ENCODE measurements at places on chromosomes 6 and 20.

DNA sequence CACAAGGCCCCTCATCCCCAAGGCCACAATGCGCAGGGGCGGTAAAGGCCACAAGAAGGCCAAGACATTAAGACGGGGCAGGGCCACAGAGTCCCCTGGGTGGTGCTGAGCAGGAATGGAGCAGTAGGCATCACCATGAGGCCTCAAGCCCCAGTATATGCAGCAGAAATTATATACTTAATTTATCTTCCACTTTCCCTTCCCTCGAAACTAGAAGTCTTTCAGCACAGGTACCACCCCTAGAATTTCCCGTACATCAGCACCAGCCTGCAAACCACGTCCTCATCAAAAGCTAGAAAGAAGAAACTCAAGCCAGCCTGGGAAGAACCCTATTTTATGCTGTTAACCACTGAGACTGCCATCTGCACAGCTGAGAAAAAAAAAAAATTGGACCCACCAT, 89.4 kb downstream of the PLG start:
- no peak for DNase-seq

DNA sequence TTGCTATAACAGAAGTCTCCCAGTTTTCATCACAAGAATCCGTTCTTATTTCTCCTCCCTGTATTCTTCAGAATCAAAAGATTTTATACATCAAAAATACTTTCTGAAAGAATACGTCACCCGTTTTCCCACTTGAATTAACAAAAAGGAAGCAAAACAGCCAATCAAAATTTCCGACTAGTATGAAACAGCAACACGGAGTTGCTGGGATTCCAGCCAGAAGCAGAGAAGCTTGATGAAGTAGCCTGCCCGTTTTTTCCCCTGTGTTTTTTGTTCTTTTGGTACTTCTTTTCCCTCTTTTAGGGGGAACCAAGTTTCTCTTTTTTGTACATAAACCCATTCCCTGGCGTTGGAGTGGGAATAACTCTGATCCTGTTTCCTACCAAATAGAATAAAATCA, 14.6 kb downstream of the TXLNB start:
- no peak for DNase-seq

GRCh38 chr6:148451690-148452089, 109.1 kb downstream of the SASH1 start:
- no peak for DNase-seq

GRCh38 chr6:63643862-63644261, 8.3 kb downstream of the PHF3 start:
- no peak for DNase-seq

- no peak for DNase-seq
Observed at GRCh38 chr20:8562356-8562755, 430.3 kb downstream of the PLCB1 start.

DNA sequence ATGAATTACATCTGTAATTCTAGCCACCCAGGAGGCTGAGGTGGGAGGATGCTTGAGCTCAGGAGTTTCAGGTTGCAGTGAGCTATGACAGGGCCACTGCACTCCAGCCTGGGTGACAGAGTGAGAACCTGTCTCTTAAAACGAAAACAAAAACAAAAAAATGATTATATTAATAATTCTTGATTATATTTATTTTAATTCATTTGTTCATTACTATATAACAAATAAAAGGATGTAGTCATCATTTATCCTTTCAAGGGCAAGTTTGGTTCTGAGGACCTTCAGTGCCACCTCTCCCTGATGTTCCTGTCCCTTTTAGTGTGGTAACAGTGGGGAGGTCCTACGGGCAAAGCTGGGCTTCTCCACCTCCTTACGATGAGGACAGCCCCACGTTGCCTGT, 167.1 kb upstream of the SCGN start:
- no peak for DNase-seq

- no peak for DNase-seq
Observed at GRCh38 chr6:11434565-11435326, 102.8 kb upstream of the TMEM170B start.

DNA sequence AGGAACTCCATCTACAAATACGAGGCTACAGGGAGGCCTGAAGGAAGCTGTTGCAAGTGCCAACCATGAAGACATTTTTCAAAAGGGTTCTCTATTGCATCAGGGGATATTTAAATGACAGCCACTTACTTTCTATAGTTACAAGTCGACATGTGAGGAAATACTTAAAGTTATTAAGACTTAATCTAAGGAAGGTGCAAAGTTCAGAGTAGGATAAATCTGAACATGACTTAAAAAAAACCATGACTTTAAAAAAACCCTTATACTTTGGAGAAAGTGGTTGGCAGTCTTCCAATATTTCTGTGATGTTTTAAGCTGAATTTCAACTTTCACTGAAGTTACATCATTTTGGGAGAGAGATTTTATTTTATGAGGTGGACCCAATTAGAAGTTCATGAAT, 56.3 kb upstream of the EMILIN3 start:
- DNase-seq: no peak

DNA sequence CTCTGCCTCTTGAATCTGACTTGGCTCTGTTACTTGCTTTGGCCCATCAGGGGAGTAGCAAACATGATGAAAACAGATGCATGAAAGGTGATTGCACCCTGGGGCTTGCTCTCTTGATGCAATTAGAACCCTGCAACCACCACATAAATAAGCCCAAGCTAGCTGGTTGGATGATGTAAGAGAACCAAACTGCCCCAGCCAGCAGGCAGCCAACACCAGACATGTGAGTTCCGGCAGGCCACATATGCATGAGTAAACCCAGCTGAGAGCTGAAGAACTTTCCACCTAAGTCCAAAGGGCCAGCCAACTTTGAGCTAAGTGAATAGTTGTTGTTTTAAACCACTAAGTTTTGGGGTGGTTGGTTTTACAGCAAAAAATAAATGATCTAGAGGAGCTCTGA, 268.4 kb downstream of the FARS2 start:
- DNase-seq: no peak

GRCh38 chr6:137218917-137219663, at the start of gene IFNGR1:
TSS of gene IFNGR1 (minus strand) at chr6:137219385. CDS start at chr6:137219327, 58 bp downstream.
- DNase-seq: peak; percentile 98

- DNase-seq: no peak
Observed at GRCh38 chr6:16519265-16520242, 241.7 kb downstream of the ATXN1 start.

DNA sequence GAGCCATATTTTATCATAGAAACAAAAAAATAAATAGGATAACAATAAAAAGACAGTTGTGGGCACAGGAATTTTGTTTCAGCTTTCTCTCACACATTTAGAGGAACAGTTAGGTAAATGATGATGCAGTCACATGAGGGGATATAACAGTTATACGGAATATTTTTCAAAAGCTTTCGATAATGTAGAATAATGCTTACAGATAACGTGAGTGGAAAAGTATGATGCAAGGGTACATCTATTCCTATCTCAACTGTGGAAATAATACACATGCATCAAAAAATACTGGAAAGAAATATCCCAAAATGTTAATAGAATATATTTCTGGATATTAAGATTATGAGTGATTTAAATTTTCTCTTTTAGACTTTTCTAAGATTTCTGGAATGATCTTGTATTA, 114.0 kb downstream of the AFG1L start:
- DNase-seq: no peak

DNA sequence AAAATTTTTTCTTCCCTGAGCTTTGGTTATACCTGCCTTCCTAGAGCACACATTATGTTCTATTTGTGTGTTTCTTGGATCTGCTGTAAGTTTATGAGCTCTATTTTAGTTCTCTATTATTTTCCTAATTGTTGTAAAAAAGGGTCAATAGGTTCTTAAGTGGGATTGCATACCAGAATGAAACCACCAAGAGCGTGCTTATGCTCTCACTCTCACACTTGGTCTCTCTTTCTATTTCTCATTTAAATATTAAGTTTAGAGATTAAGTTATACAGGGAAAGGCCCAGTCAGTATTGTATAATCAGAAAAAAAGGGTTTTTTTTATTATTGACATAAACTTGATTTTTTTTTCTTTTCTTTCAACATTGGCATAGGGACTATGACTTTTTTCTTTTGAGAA, 96.8 kb downstream of the RIMS1 start:
- DNase-seq: no peak

GRCh38 chr20:48731536-48731935, 96.3 kb downstream of the PREX1 start:
- no peak for DNase-seq

GRCh38 chr20:9119776-9120175, 50.9 kb downstream of the PLCB4 start:
- no peak for DNase-seq

DNA sequence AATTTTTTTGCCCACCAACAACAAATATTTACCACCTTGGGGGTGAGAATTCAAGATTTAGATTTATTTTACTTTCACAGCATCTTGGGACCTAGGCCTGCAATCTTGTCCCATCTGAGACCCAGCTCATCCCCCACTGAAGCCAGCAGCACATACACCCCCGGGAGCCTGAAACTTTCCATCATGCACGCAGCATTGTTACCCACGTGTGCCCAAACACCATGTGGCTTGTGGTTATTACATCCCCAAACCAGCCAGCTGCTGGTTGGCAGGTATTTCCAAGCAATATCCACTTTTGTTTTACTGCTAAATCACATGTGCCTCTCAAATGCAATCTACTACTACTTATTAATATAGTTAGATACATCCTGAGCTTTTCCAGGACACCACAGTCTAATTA, 149.3 kb upstream of the NT5E start:
- no peak for DNase-seq

DNA sequence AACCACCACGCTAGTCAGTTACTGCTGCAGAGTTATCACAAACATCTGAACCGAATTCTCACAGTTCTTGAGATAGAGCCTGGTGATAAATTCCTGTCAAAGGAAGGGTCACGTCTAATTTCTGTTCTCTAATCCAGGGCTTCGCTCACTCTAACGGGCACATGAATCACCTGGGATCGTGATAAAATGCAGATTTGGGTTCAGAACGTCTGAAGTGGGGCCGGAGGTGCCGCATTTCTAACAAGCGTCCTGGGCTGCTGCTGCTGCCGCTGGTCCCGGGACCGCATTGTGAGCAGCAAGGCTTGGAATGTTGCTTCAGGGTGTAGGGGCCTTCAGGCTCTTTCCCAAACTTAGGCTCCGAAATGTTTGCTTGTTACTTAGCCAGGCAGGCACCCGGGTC, 264.1 kb downstream of the CDC5L start:
- no peak for DNase-seq

DNA sequence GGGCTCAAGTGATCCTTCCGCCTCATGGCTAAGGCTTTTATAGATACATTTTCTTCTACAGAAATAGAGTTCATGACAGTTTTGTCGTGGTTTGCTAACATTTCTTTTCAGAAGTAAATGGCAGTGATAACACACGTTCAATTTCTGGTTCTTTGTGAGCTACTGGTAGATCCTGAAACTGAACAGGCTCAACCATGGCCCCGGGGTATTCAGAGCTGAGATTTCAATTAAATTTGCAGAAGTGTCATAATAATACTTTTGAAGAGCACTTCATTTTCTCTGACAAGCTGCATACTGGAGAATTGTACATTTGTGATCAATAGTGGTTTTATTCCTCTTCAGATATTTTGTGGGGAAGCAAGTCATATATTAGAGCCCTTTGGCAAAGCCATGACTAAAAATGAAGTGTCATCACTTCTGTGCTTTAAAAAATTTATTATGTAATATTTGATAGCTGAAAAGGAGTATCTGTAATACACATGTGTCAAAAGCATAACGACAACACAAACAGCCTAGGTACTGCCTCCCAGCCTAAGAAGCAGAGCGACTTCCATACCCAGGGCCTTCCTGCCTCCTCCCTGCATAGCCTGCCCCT, 84.3 kb upstream of the SCP2D1 start:
- DNase-seq: no peak

- no peak for DNase-seq
Observed at GRCh38 chr20:8849990-8850389, 218.9 kb upstream of the PLCB4 start.

DNA sequence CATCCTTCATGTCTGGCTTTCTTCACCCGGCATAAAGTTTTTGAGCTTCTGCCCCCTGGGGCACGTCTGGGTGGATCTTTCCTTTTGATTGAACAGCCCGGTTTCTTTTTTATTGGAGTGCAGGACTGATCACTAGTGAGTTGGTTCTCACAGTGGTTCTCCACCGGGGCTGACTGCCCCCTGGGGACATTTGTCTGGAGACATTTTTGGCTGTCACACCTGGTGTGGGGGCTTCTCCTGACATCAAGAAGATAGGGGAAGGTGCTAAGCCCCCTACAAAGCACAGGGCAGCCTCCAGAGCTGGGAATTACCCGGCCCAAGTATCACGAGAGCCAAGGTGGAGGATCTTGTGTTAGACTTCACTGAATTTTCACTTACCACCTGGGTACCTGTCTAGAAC, 25.7 kb upstream of the IRF4 start:
- DNase-seq: no peak

GRCh38 chr6:154615483-154616025, 105.1 kb upstream of the CNKSR3 start:
- DNase-seq: no peak

- DNase-seq: no peak
Observed at GRCh38 chr6:56756791-56757587, 114.3 kb upstream of the DST start.

GRCh38 chr20:19867074-19867473, 109.0 kb downstream of the RIN2 start:
- DNase-seq: no peak

GRCh38 chr20:57409316-57409671, 18.1 kb downstream of the RBM38 start:
- no peak for DNase-seq

- DNase-seq: no peak
Observed at GRCh38 chr6:33439956-33440648, 14.3 kb upstream of the ZBTB9 start.

DNA sequence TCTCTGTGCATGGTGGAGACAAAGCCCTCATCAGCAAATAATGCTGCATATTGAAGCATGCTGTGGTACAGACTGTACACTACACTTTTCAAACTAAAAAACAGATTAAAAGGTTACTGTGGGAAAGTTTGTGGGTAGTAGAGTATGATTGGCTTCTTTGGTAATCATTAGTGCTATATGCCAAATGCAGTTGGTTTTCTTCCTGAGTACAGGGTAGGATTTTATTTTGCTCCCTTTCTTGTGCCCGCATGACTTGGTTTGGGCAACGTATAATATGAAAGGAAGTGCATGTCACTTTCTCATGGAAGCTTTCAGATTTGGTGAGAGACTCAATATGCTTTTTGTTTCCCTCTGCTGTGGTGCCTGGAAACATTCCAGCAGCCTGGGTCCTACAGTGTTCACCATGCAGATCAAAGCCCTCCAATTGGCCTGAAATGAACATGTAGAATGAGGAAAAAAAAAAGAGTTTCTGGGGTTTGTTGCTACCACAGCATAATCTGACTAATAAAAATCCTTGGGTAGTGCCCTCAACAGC, 270.7 kb upstream of the ADGRB3 start:
- DNase-seq: no peak

GRCh38 chr6:126176282-126176681, 163.6 kb upstream of the CENPW start:
- no peak for DNase-seq

- DNase-seq: no peak
Observed at GRCh38 chr6:113997116-113997515, 26.2 kb upstream of the HDAC2 start.

DNA sequence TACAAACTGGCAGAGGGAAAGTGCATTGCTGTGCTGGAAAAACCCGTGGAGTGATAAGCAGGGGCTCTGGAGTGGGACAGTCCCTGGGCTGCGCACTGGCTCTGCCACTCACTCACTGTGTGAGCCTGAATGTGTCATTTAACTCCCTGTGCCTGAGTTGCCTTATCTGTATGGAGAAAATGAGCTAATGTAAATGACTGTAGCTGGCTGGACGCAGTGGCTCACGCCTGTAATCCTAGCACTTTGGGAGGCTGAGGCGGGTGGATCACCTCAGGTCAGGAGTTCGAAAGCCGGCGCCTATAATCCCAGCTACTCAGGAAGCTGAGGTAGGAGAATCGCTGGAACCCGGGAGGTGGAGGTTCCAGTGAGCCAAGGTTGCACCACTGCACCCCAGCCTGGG, 18.4 kb upstream of the RPN2 start:
- DNase-seq: no peak

Data from activated CD8-positive, alpha-beta memory T cell treated with anti-CD3 and anti-CD28 coated beads, Interleukin-2, amount 50 U/mL, for 4 hours (primary cell).